ENCODE measurements at places on chromosomes 5 and 9. TPM values are rescaled to one million over a fixed set of nuclear protein-coding genes. Genes with fewer than 3 reads are reported as not detected.

Gene GADD45G
- 26.4 TPM for total RNA-seq

Gene SPATA31D4
- not detected for total RNA-seq

Gene MUSK
- not detected for total RNA-seq

Gene ROPN1L
- total RNA-seq = 0.98 TPM

Gene FOXD4L6
- not detected for total RNA-seq

Gene ADAMTS2
- 58.8 TPM for total RNA-seq

Gene STRBP
- total RNA-seq = 5.2 TPM

Gene LCN6
- 14.2 TPM for total RNA-seq

Gene PCDHGA12
- 8.8 TPM for total RNA-seq

Gene EIF4E1B
- not detected for total RNA-seq

Gene CD14
- total RNA-seq = 73.9 TPM

Gene CAPSL
- total RNA-seq = not detected

Gene DAP
- total RNA-seq = 77.7 TPM

Gene SLC4A9
- total RNA-seq = not detected

Gene RMRP
- 1,096 TPM for total RNA-seq

Gene PCDHGA2
- total RNA-seq = 20.4 TPM

Gene ABITRAM
- total RNA-seq = 8.2 TPM

Gene LCP2
- 41.9 TPM for total RNA-seq

Gene PHYHD1
- 48.9 TPM for total RNA-seq

Gene C5
- total RNA-seq = 21.1 TPM

Gene SLC25A2
- not detected for total RNA-seq

Gene TMEM171
- not detected for total RNA-seq

Gene CD72
- 3.5 TPM for total RNA-seq

Gene CNTNAP3B
- 42.6 TPM for total RNA-seq

Gene NUTM2G
- total RNA-seq = not detected

Gene PIP5KL1
- total RNA-seq = not detected

Gene EFNA5
- 6.8 TPM for total RNA-seq

Gene CSF1R
- 53.7 TPM for total RNA-seq

Gene FAM78A
- 4.5 TPM for total RNA-seq

Gene ERGIC1
- total RNA-seq = 101 TPM

Gene GAS1
- 216 TPM for total RNA-seq

Gene PRRX2
- 9.6 TPM for total RNA-seq
